ENCODE measurements at places on chromosomes 4 and X.
A peak's percentile ranks its signal among the peaks of the same experiment; 100 is the strongest.

- DNase-seq, result no peak
Observed at GRCh38 chr4:721261-722168, 15.9 kb downstream of the PCGF3 start.

GRCh38 chrX:75273483-75273882 lies 402 bp upstream of the UPRT start:
- no peak for DNase-seq

GRCh38 chr4:78864405-78865024 lies 74.7 kb downstream of the PAQR3 start:
- peak; percentile 70 for DNase-seq

DNA sequence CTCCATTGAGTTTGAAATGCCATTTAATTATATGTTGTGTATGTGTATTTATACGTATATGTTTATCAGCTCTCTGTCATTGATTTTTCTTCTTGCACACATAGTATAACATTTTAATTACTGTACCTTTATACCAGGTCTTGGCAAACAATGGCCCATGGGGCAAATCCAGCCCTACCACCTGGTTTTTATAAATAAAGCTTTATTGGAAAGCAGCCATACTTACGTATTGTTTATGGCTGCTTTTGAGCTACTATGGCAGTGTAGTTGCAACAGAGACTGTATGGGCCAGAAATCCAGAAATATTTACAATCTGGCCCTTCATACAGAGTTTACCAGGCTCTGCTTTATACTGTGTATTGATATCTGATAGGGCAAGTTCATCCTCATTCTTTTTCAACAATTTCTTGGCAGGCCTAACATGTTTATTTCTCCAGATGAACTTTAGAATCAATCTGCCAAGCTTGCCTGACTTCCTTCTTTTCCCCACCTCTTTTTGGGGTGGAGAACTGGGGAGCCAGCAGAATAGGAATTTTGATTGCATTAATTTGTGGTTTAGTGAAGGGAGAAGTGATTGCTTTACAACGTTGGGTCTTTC lies 15.8 kb downstream of the DCUN1D4 start:
- DNase-seq, result no peak

GRCh38 chrX:103211012-103211715 lies 3.7 kb upstream of the BEX4 start:
- peak; percentile 36 for DNase-seq

GRCh38 chrX:9326369-9326768 lies 138.5 kb upstream of the TBL1X start:
- DNase-seq, result no peak

GRCh38 chr4:172129593-172129992 lies 316.4 kb downstream of the GALNTL6 start:
- no peak for DNase-seq

- no peak for DNase-seq
Observed at GRCh38 chr4:15366721-15367120, 61.1 kb upstream of the C1QTNF7 start.

GRCh38 chr4:164768516-164768915 lies 14.6 kb downstream of the SMIM31 start:
- no peak for DNase-seq

GRCh38 chrX:51608126-51608525 lies 10.6 kb downstream of the CENPVL3 start:
- DNase-seq, result no peak

DNA sequence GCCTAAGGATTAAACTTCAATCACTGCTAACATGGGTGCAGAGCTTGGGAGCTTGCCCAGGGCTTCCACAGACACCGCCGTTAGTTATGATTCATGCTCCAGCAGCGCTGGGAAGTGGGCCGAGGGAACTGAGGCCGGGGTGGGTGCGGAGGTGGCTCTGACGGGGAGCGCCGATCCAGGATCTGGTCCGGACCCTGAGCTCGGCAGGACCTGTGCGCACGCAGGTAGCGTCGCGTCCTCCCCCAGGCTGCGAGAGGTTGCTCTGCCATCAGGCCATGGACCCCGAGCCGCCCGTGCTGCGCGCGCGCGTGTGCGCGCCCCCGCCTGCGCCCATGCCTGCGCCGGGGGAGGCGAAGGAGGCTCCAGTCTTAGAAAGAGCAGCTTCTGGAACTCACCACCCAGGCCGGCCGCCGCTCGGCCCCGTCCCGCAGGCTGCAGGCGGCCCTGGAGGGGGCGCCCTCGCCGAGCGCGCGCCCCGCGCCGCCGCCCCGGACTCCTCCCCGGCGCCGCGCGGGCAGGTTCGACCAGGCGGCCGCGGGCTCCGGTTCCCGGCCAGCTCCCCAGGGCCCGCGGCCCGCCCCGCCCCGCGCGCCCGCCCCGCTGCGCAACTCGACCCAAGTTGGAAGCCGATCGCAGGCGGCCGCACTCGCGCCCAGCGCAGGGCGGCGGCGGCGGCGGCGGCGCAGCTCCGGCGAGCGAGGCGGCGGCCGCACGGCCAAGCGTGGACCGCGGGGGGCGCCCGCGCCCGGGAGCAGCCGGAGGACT lies 732 bp upstream of the ADRA2C start:
- DNase-seq, result no peak

GRCh38 chr4:125572601-125573000 lies 257.8 kb downstream of the FAT4 start:
- DNase-seq, result no peak

DNA sequence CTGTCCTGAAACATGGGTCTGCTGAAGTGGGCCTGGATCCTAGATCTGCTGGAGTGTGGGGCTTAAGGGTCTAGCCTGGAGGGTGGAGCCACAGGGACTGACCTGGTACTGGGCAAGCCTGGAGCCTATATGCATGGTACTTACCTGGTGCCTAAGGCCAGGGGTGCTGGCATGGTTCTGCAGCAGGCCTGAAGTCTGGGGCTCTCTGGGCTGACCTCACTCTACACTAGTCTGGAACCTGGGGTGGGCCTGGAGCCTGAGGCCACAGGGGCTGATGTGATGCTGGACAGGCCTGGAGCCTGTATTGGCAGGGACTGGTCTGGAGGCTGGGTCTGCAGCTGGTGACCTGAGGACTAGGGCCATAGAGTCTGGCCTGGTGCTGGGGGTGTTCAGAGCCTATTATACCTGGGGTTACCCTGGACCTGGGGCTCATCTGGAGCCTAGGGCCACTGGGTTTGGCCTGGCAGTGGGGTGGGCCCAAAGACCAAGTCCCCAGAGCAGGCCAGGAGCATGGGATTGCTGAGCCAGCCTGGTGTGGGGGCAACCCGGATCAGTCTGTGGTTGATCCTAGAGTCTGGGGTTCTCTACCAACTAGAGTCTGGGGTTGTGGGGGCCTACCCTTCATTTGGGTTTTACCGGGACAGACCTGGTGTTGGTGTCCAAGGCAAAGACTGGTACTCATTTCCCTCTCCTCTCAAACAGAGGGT lies 179.6 kb downstream of the SLC4A4 start:
- DNase-seq, result no peak

- DNase-seq, result no peak
Observed at GRCh38 chr4:31075969-31076368, 355.8 kb downstream of the PCDH7 start.
